Activated CD4-positive, alpha-beta T cell treated with anti-CD3 and anti-CD28 coated beads for 36 hours (primary cell): ENCODE measurements at places on chromosomes 13 and 19. TPM values are rescaled to one million over a fixed set of nuclear protein-coding genes. Genes with fewer than 3 reads are reported as not detected.

GRCh38 chr13:31073859-31074718, 87.6 kb downstream of the HSPH1 start:
- no peak overlapping the region for H3K4me3 ChIP-seq
- H3K4me1 ChIP-seq, result peaks cover 14% of the 10 kb centered on the region
- H3K27me3 ChIP-seq, result peaks cover 13% of the 10 kb centered on the region

- DNase-seq, result no peak
- H3K36me3 ChIP-seq, result no peaks in the 10 kb centered on the region
- H3K27me3 ChIP-seq, result peaks cover 23% of the 10 kb centered on the region
- no peak overlapping the region for H3K4me3 ChIP-seq
- H3K27ac ChIP-seq, result no peak overlapping the region
- H3K4me1 ChIP-seq, result no peaks in the 10 kb centered on the region
These were observed 69.2 kb downstream of the TEX26 start for GRCh38 chr13:31001647-31002046.

- DNase-seq, result no peak
- no peak overlapping the region for H3K4me3 ChIP-seq
- H3K27me3 ChIP-seq, result no peaks in the 10 kb centered on the region
- H3K36me3 ChIP-seq, result peaks cover 28% of the 10 kb centered on the region
- peaks cover 41% of the 10 kb centered on the region for H3K4me1 ChIP-seq
- no peak overlapping the region for H3K27ac ChIP-seq
These were observed 9.7 kb downstream of the R3HDM4 start for GRCh38 chr19:903266-903797.

DNA sequence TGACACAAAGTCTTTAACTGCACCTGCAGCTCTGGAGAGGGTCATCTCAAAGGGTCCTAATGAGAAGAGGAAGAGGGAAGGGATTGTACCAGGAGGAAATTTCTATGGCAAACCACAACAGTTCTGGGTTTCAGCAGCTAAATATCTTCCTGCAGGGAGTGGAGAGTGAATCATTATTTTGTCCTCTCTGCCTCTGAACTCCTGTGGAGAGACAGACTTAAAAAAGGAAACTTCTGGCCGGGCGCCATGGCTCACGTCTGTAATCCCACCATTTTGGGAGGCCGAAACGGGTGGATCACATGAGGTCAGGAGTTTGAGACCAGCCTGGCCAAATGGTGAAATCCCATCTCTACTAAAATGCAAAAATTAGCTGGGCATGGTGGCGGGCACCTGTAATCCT, 16.9 kb upstream of the C1QTNF9 start:
- no peak overlapping the region for H3K4me3 ChIP-seq
- H3K27me3 ChIP-seq, result no peaks in the 10 kb centered on the region
- no peak overlapping the region for H3K27ac ChIP-seq
- no peaks in the 10 kb centered on the region for H3K4me1 ChIP-seq

GRCh38 chr19:45315304-45315703, 7.4 kb downstream of the CKM start:
- H3K36me3 ChIP-seq, result no peaks in the 10 kb centered on the region
- H3K27ac ChIP-seq, result no peak overlapping the region
- no peak for DNase-seq
- no peak overlapping the region for H3K4me3 ChIP-seq

DNA sequence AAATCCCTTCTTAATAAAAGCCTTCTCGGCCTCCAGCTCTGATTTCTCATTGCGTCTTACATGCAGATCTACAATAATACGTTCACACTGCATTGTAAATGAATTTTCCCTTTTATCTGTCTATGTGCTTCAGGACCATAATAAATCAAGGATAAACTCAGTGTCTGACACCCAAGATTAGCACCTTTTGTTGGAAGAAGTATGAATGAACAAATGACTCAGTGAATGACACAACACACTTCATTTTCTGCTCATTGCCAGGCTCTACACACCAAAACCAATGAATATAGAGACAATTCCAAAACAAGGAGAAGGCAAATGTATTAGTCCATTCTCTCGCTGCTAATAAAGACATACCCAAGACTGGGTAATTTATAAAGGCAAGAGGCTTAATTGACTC, 1224.4 kb downstream of the EFNB2 start:
- H3K27ac ChIP-seq, result no peak overlapping the region
- H3K4me3 ChIP-seq, result no peak overlapping the region
- no peaks in the 10 kb centered on the region for H3K36me3 ChIP-seq

- peak overlapping the region; percentile 95 for H3K4me3 ChIP-seq
These were observed 1.5 kb downstream of the AKT2 start for GRCh38 chr19:40283414-40284250.

DNA sequence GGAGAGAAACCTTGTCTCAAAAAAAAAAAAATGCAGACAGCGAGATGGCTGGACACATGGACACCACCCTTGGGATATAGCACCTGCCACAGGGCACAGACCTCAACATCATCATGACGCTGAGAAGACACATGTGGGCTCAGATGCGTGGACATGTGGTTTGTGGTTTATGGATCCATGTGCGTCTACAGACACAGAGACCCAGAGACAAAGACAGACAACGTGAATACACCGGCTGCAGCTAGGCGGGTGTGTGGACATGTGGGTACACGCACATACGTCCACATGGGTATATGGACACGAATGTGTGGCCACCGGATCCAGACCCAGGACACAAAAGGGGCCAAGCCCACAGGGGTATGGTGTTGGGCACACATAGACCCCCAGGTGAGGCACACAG, 1.3 kb downstream of the TNFSF14 start:
- H3K27ac ChIP-seq, result peak overlapping the region; percentile 99
- peak overlapping the region; percentile 98 for H3K4me3 ChIP-seq

- no peak overlapping the region for H3K4me3 ChIP-seq
- H3K36me3 ChIP-seq, result no peaks in the 10 kb centered on the region
- no peak overlapping the region for H3K27ac ChIP-seq
- H3K4me1 ChIP-seq, result peaks cover 11% of the 10 kb centered on the region
- DNase-seq, result no peak
These were observed 14.8 kb upstream of the PROZ start for GRCh38 chr13:113143466-113144254.

- H3K27ac ChIP-seq, result no peak overlapping the region
- no peaks in the 10 kb centered on the region for H3K36me3 ChIP-seq
- peaks cover 2% of the 10 kb centered on the region for H3K4me1 ChIP-seq
- no peaks in the 10 kb centered on the region for H3K27me3 ChIP-seq
- H3K4me3 ChIP-seq, result no peak overlapping the region
These were observed 191.1 kb downstream of the RGCC start for GRCh38 chr13:41648314-41648935.

GRCh38 chr13:50936679-50937078, 27.1 kb downstream of the RNASEH2B start:
- no peaks in the 10 kb centered on the region for H3K4me1 ChIP-seq
- no peak overlapping the region for H3K27ac ChIP-seq
- H3K4me3 ChIP-seq, result no peak overlapping the region
- peaks cover 56% of the 10 kb centered on the region for H3K36me3 ChIP-seq

DNA sequence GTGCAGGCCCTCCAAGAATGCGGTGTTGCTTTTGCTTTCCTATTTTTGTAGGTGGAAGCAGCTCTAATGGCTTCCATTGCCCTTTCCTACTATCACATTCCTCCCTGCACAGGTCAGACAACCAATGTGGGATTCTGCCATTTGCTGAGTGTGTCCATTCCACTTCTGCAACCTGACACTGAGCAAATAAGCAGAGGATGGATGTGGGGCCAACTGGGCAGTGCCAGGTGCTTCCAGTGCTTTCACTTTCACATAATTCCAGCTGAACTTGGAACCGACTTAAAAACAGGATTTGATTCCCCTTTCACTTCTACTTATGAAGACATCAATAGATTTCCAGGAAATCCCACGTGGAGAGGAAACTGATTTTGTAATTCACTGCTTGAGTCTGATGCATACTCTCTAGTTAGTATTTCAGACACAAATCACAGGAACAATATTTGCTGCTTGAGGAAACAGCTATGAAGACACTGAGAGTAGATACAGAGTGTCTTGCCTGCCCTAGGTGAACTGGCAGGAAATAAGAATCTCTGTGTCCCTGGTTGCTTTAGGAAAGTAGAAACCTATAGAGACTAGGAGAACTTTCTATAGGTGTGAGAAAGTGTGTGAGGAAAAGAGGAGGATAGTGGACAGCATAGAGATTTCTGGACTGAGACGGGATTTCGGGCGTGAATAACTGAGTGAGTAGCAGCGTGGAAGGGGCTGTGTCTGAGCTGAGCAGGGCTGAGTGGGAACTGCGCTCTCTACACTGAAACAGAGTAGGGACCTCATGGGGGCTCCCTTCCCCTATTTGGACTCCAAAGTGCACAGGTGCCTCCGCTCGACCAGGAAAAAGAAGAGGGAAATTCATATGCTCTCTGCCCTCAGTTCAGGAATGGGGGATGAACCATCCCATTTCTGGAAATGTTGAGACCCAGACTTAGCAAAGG, 22.5 kb downstream of the LGALS16 start:
- H3K36me3 ChIP-seq, result no peaks in the 10 kb centered on the region
- peak overlapping the region; percentile 79 for H3K27ac ChIP-seq
- peaks cover 44% of the 10 kb centered on the region for H3K4me1 ChIP-seq
- no peak for DNase-seq
- peaks cover 2% of the 10 kb centered on the region for H3K27me3 ChIP-seq

DNA sequence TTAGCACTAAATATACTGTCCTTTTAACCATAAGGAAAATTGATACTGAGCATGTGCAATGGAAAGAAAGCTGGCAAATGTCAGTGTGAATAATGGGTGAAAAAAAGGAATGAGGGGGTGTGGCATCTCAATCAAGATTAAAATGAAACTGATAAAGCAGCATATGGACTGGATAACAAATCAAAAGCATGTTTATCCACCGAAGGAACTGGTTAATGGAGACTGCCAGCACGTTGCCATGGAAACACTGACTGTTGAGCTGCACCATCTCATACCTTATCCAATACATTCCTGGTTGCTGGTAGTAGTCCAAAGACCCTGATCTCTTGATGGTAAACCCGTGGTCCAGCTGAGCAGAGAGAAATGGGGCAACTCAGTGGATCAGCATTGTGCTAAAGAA, 311.4 kb upstream of the MAB21L1 start:
- H3K4me1 ChIP-seq, result no peaks in the 10 kb centered on the region
- no peak overlapping the region for H3K27ac ChIP-seq
- H3K4me3 ChIP-seq, result no peak overlapping the region
- no peak for DNase-seq
- no peaks in the 10 kb centered on the region for H3K27me3 ChIP-seq

- peak overlapping the region; percentile 25 for H3K27ac ChIP-seq
- DNase-seq, result no peak
- peaks cover 39% of the 10 kb centered on the region for H3K36me3 ChIP-seq
- H3K27me3 ChIP-seq, result no peaks in the 10 kb centered on the region
- peaks cover 57% of the 10 kb centered on the region for H3K4me1 ChIP-seq
These were observed 58.4 kb downstream of the ELF1 start for GRCh38 chr13:40960716-40961115.

DNA sequence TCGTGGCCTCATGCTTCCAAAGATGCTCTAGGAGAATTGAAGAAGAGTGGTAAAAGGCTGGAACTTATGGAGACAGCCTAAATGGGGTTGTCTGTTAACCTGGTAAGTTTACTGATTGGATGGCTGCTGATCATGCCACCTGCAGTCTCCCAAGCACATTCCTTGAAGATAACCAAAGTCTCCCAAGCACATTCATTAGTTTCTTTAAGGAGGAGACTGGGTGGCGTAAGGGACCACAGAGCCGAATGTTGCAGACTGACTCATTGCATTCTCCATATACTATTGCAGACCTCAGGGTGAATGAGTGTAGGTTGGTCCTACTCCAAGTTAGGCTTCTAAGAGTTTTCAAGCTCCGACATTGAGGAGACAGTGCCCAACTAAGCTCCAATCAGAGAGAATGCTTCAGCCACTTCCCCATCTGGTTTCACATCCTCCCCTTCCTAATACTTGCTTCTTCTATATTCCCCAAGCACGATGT, at the start of gene IGFL3:
IGFL3 (minus strand) TSS at position 51 of the 478 bp plus-strand sequence; CDS start at position 12, 39 bp downstream.
- no peak for DNase-seq
- H3K27ac ChIP-seq, result no peak within 1 kb of the TSS
- H3K4me1 ChIP-seq, result no peaks in the 10 kb centered on the region

GRCh38 chr19:15180451-15181390, 20.1 kb downstream of the NOTCH3 start:
- H3K4me3 ChIP-seq, result no peak overlapping the region
- no peak for DNase-seq
- peaks cover 13% of the 10 kb centered on the region for H3K27me3 ChIP-seq
- H3K27ac ChIP-seq, result no peak overlapping the region

GRCh38 chr19:39524495-39524894, 8.2 kb downstream of the EID2B start:
- no peak for DNase-seq
- no peak overlapping the region for H3K4me3 ChIP-seq
- H3K27ac ChIP-seq, result no peak overlapping the region
- no peaks in the 10 kb centered on the region for H3K36me3 ChIP-seq
- H3K27me3 ChIP-seq, result no peaks in the 10 kb centered on the region

The CCDC8 gene
- total RNA-seq, result not detected

The RPL36 gene
- 1,452 TPM for total RNA-seq

The TNFRSF19 gene
- total RNA-seq, result not detected

The ZNF813 gene
- 7.4 TPM for total RNA-seq

The DLL3 gene
- total RNA-seq, result 0.94 TPM

The METTL21C gene
- total RNA-seq, result not detected

The PSG5 gene
- total RNA-seq, result not detected

The ZNF442 gene
- total RNA-seq, result 1.1 TPM
